Kidney (tissue), 22 donors: ENCODE measurements at places on chromosomes 5 and 9. TPM values are rescaled to one million over a fixed set of nuclear protein-coding genes. Genes with fewer than 3 reads are reported as not detected.

DNA sequence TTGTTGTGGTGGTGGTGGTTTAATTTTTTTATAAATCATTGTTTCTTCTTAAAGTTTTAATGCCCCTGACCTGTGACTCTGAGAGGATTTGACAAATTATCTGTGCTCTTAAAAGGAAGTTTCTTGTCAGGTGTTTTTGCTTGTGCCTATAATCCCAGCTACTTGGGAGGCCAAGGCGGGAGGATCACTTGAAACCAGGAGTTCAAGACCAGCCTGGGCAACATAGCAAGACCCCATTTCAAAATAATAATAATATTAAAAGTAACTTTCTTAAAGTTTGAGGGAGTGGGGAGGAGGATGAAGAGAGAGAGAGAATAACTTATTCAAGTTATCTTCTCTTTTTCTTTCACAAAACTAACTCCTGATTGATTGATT is 12.2 kb upstream of the ERMP1 start:
- H3K27ac ChIP-seq: peak overlapping the region; percentile 88
- H3K4me1 ChIP-seq: peaks cover 21% of the 10 kb centered on the region
- no peaks in the 10 kb centered on the region for H3K27me3 ChIP-seq

- no peaks in the 10 kb centered on the region for H3K27me3 ChIP-seq
- H3K4me3 ChIP-seq: no peak overlapping the region
- H3K27ac ChIP-seq: no peak overlapping the region
- DNase-seq: no peak
- no peaks in the 10 kb centered on the region for H3K4me1 ChIP-seq
- no peaks in the 10 kb centered on the region for H3K36me3 ChIP-seq
Observed at GRCh38 chr9:70106571-70106970, 62.9 kb downstream of the MAMDC2 start.

DNA sequence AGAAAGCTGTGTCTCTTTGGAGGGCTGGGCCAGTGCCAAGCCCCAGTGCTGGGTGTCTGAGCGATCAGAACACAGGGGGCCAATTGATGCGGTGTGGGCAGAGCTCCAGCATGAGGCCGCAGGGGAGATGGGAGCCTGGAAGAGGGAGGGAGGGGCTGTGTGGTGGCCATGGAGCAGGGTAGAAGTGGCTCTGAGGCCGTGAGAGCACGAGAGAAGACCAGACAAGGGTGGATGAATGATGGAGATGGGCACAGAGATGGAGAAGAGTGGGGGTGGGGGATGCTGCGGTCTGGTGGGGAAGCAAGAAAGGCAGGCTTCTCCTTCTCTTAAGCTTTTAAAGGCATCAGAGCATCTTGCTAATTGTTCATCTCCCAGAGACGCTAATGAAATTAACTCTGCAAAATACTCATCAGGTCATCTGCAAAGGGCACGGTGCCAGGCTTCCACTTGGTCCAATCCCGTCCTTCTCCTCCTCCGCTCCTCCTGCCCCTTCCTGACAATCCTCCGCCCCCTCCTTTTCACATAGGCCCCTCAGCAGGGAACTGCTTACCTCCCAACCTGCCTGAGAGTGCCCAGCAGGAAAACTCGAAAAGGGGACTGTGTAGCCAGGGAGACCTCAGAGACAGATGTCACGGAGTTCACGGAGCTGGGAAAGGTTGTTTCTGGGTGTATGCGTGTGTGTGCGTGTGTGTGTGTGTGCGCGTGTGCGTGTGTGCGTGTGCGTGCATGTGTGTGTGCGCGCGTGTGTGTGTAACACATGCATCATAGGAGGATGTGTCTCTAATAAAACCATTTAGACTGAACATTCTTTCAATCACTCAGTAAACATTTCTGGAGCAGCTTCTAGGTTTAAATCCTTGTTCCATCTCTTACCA is 7.1 kb upstream of the UNC5A start:
- peaks cover 10% of the 10 kb centered on the region for H3K27me3 ChIP-seq
- no peak for DNase-seq
- H3K36me3 ChIP-seq: no peaks in the 10 kb centered on the region
- no peak overlapping the region for H3K4me3 ChIP-seq

- H3K4me3 ChIP-seq: no peak overlapping the region
- DNase-seq: no peak
- H3K4me1 ChIP-seq: no peaks in the 10 kb centered on the region
- H3K27me3 ChIP-seq: no peaks in the 10 kb centered on the region
- no peaks in the 10 kb centered on the region for H3K36me3 ChIP-seq
Observed at GRCh38 chr9:26066237-26066636, 388.0 kb upstream of the TUSC1 start.

DNA sequence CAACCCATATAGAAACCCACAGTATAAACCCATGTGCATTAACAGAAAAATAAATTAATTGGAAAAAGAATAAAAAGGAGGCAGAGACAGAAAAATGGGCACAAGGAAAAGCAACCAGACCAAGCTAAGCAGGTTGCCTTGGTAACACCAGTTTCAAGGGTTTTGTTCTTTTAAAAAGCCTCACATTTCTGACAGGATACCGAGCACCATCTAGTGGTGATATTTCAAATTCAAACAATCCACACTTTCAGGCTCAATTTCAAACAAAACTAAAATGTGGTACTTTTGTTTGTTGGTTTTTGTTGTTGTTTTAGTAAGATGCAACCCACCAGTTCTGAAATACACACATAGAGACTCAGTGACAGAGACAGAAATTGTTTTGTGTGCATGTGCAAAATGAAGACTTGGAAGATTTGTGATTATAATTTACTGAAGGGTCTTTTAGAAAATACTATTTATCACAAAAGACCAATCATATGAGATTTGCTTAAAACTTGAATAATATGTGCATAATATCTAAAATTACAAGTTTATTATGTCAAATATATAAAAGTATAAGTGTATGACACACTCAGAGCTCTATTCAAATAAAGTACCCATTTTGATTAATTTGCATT is 318.2 kb downstream of the SLCO4C1 start:
- H3K36me3 ChIP-seq: no peaks in the 10 kb centered on the region
- no peaks in the 10 kb centered on the region for H3K27me3 ChIP-seq
- DNase-seq: no peak
- no peak overlapping the region for H3K27ac ChIP-seq
- H3K4me3 ChIP-seq: no peak overlapping the region

- DNase-seq: no peak
- H3K36me3 ChIP-seq: no peaks in the 10 kb centered on the region
- no peaks in the 10 kb centered on the region for H3K4me1 ChIP-seq
- no peak overlapping the region for H3K4me3 ChIP-seq
- H3K27ac ChIP-seq: no peak overlapping the region
- no peaks in the 10 kb centered on the region for H3K27me3 ChIP-seq
Observed at GRCh38 chr5:172553903-172554302, 87.2 kb upstream of the NEURL1B start.

- H3K27me3 ChIP-seq: no peaks in the 10 kb centered on the region
- no peaks in the 10 kb centered on the region for H3K36me3 ChIP-seq
- H3K27ac ChIP-seq: no peak overlapping the region
- no peak for DNase-seq
- H3K4me1 ChIP-seq: no peaks in the 10 kb centered on the region
- no peak overlapping the region for H3K4me3 ChIP-seq
Observed at GRCh38 chr9:109894473-109894872, 114.5 kb downstream of the PALM2AKAP2 start.

GRCh38 chr5:149317281-149318048 is 27.8 kb upstream of the GRPEL2 start:
- H3K27me3 ChIP-seq: no peaks in the 10 kb centered on the region
- no peak overlapping the region for H3K4me3 ChIP-seq
- no peaks in the 10 kb centered on the region for H3K36me3 ChIP-seq
- peak overlapping the region; percentile 48 for H3K27ac ChIP-seq
- DNase-seq: peak; percentile 43
- no peaks in the 10 kb centered on the region for H3K4me1 ChIP-seq

The SLCO6A1 gene
- total RNA-seq: not detected

The STOML2 gene
- total RNA-seq: 81.9 TPM

The CAMK2A gene
- total RNA-seq: 0.28 TPM

The HIGD2A gene
- total RNA-seq: 105 TPM

The SLC45A2 gene
- total RNA-seq: 0.22 TPM
